ENCODE measurements at places on chromosomes 6 and 20. TPM values are rescaled to one million over a fixed set of nuclear protein-coding genes. Genes with fewer than 3 reads are reported as not detected.

DNA sequence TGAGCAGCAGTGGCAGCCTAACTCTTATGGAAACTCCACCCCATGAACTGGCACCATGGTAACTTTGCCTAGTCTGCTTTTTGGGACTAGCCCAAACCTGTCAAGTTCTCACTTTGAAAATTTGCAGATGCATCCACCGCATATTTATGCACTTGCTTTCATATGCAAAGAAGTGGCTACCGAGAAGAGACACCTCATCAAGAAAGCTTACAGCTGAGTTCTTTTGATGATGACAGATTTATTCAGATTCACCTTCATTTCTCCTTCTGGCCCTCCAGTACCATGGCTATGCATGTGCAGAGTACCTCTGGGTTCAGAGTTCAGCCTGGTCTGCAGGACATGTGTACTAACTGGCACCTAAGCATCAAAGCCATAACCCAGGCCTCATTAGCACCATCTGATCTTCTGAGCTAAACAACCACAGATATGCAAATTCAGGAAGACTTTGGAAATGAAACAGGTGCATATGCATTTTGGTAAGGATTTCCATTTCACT is 154.3 kb upstream of the TENT5A start:
- no peak for DNase-seq

DNA sequence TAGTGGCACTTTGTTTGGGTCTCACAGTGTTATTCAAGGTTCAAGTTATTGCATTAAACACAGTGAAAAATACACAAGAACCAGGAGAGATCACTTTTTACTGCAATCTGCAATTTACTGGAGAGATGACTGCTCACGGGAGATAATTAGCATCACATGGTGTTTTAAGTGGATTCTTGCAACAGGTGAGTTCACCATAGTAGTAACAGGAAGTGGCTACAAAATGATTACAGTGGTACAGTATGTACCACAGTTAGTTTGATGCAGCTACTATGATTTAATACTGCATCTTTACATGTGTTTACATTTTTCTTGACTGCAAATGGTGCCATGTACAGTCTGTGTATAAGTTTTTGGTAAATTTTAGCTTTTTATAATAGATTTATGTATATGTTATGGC is 96.5 kb upstream of the SCP2D1 start:
- no peak for DNase-seq

DNA sequence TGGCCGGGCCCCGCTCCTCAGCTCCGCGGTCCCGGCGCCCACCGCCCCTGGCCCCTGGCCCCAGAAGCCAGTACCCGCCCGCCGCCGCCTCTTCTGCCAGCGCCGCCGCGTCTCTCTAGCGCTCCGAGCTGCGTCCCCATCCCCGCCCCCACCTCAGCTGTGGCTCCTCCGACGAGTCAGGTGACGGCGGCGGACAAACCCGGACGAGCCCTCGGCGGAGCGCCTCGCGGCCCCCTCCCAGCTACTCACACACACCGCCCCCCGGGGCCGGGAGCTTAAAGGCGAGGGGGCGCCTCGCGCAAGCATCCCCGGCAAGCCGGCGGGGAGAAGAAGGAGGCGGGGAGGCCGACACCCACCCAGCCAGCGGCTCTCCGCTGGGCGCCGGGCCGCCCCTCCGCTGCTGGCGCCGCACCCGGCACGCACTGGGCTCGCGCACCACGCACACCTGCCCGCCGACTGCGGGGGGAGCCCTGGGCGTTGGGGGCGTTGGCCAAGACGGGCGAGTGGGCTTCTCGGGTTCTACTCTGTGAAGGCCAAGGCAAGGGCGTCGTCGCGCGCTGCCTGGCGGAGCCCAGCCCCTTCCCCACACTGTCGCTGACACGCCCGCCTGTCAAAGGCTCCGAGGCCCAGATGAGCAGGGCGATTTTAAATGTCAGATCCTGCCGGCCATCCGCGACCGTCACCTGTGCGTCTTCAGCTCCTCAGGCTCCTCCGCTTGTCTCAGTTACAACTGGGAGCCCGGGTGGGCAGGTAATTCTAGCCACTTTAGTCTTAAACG is at the start of gene SNAP91:
Gene SNAP91 (minus strand): TSS at position 132 of the 778 bp plus-strand sequence. CDS start 1,174 bp downstream, outside the sequence.
- DNase-seq: no peak

GRCh38 chr6:70886661-70887060 is 70.2 kb downstream of the B3GAT2 start:
- no peak for DNase-seq

DNA sequence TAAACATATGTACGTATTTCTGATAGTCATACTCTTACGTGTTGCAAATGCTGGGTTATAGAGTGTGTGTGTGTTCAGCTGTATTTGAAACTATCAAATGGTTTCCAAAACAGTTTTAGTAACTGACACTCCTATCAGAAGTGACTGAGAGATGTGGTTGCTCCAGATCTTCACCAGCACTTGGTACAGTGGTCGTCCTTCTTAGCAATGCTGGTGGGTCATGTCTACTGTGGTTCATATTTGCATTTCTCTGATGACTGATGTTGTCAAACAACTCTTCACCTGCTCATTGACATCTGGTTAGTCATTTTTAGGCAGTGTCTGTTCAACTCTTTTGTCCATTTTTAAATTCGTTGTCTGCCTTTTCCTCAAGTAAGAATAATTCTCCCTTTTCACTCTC is 259.3 kb downstream of the KIF16B start:
- no peak for DNase-seq

- no peak for DNase-seq
Measured at GRCh38 chr6:126071000-126071647, 84.8 kb downstream of the TRMT11 start.

DNA sequence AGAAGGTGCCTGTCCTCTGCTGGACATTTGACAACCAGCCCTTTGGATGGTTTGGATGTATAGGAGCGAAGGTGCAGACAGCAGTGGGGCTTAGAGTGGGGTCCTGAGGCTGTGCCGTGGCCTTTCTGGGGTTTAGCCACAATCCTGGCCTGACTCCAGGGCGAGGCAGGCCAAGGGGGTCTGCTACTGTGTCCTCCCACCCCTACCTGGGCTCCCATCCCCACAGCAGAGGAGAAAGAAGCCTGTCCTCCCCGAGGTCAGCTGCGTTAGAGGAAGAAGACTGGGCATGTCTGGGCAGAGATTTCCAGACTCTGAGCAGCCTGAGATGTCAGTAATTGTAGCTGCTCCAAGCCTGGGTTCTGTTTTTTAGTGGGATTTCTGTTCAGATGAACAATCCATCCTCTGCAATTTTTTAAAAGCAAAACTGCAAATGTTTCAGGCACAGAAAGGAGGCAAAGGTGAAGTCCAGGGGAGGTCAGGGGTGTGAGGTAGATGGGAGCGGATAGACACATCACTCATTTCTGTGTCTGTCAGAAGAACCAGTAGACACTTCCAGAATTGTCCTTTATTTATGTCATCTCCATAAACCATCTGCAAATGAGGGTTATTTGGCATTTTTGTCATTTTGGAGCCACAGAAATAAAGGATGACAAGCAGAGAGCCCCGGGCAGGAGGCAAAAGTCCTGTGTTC is 1.3 kb upstream of the CDKN1A start:
- no peak for DNase-seq

GRCh38 chr20:8335059-8335458 is 203.0 kb downstream of the PLCB1 start:
- no peak for DNase-seq

- DNase-seq: no peak
Measured at GRCh38 chr6:143097224-143097795, 36.6 kb downstream of the AIG1 start.

DNA sequence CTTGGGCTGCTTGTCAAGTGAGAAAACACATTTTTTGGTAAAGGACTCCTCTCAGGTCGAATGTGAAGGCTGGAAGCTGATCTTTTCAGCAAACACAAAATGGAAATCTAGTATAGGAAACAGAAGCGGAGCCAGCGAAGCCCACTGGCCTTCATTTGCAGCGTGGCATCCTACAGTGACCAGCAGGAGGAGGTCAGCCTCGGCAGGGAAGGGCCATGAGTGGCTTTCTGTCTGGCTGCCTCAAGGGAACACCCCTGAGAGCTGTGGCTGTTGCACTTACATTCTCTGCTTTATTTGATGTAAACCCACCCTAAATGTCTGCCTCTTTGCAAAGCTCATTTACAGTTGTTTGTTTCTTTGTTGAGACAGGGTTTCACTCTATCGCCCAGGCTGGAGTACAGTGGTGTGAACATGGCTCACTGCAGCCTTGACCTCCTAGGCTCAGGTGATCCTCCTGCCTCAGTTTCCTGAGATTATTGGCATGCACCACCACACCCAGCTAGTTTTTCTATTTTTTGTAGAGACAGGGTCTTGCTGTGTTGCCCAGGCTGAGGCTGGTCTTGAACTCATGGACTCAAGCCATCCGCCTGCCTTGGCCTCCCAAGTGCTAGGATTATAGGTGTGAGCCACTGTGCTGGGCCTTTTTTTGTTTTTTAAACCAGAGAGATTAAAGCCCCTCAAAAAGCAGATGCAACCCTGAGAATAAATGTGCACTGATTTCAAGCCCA is 322.0 kb upstream of the SOX4 start:
- no peak for DNase-seq

VSTM2L gene
- 5.2 TPM for total RNA-seq

- DNase-seq: no peak
Measured at GRCh38 chr6:157707576-157707975, 115.5 kb upstream of the SNX9 start.

DNA sequence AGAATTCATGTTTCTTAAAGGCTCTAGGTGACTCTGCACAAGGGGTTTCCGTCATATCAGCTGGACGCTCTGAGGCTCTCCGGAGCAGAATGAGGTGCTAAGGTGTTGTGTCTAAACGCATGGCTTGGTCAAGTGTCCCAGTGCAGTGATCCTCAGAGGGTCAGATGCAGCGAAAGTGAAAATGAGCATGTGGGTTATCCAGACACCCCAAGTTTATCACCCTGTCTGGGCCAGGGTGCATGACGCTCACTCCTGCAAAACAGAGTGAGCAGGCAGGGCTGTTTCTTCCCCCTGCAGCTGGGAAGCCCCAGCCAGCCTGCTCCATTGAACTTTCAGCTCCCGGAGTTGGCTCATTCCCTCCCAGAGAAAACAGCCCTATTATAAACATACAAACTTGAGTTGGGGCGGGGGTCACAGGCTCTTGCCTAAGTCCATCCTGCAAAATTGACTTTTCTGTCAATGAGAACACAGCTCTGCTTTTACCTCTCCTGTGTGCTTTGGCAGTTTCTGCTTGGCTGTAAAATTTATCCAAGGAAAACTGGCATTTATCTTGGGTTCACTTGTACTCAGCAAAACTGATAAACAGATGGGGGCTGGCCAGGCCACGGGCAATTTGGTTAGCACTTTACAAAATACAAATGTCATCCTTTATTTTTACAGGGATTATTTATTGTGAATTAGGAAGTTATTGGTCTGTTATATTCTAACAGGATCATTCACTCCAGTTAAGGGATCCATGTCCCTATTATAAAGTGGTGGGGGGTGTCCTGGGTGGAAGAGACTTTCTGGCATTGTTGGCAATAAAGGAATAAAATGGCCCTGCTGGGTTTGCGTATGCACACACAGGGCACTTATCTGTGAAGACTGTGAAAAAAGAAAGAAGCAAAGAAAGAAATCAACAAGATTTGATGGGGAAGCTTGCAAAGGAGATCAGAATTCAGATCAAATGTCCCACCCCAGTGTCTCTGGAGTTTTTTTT is 154.9 kb downstream of the FOXA2 start:
- no peak for DNase-seq

DNA sequence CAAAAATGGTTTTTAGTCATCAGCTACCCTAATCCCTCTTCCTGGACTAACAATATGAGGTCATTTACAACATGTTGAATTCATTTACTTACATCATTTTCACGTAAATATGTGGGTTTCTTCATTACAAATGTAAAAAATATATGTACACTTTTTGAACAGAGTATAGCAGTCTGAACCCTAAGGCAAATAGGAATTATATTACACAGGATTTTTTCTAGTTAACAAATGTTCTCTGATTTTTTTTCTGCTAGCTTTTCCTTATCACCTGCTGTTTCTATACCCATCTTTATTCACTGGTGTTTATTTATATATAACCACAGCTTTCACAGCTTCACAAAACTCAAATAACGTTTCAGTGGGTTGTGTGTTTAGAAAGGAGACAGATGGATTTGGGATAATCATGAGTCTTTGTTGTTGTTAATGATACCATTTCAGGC is 21.0 kb upstream of the CD2AP start:
- no peak for DNase-seq

- DNase-seq: no peak
Measured at GRCh38 chr6:147891671-147892070, 383.2 kb downstream of the SAMD5 start.

GRCh38 chr6:157535340-157536222 is 154.6 kb downstream of the ZDHHC14 start:
- DNase-seq: no peak

GRCh38 chr6:165222315-165223025 is 86.9 kb downstream of the C6orf118 start:
- no peak for DNase-seq

NKX2-2 gene
- total RNA-seq: not detected

E2F1 gene
- total RNA-seq: 2.2 TPM

MAN1A1 gene
- 9.5 TPM for total RNA-seq

MCHR2 gene
- total RNA-seq: not detected

CAGE1 gene
- not detected for total RNA-seq

GRCh38 chr6:16130437-16130891 is 1.6 kb downstream of the MYLIP start:
- no peak for DNase-seq

- DNase-seq: no peak
Measured at GRCh38 chr6:141833001-141833655, 299.6 kb upstream of the GJE1 start.
